Heart left ventricle (tissue), 16 donors: ENCODE measurements at places on chromosomes 1 and 21. TPM values are rescaled to one million over a fixed set of nuclear protein-coding genes. Genes with fewer than 3 reads are reported as not detected.

DNA sequence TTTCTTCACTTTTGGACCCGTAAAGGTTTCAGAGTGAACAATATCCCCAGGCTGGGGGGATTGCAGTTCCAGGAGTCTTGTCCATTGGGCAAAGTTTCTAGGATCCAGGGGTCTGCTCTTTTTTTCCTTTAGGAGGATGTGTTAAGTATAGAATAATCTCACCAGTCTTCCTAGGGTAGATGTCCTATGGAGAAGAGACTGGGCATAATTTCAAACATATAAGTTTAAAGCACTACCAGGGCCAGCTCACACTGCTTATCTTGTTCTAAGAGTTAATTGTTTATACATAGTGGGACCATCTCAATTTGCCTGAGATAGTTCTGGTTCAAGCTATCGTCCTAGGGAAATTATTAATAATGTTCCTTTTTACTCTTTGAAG, 1.2 kb downstream of the CHI3L2 start:
- DNase-seq = no peak

GRCh38 chr1:227508431-227508830, 54.9 kb upstream of the ZNF678 start:
- no peak for DNase-seq

DNA sequence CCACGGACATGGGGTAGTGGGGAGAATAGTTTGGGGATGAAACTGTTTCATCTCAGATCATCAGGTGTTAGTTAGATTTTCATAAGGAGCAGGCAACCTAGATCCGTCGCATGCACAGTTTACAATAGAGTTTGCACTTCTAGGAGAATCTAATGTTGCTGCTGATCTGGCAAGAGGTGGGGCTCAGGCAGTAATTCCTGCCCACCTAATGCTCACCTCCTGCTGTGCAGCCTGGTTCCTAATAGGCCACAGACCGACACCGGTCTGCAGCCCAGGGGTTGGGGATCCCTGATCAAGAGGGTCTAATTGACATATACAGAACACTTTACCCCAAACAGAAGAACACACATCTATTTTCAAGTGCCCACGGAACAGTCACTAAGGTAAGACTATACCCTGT, 275.1 kb downstream of the PTPRU start:
- DNase-seq = no peak

DNA sequence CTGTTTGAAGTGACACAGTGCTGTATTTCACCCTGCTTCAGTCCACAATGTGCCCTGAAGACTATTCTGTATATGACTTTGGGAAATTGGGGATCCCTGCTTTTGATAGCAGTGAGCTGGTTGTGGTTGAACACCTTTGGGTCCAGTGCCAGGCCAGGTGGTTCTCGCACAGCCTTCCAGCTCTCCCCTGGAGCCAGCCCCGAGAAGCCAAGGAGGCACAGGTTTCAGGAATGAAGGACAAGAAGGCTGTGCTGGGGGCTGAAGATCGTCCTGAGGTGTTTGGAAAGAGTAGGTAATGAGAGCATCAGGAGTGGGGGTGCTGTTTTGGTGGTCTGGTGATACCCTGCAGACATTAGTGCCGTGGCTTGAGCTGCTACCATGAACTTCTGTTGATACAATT, 131.4 kb upstream of the COL6A1 start:
- DNase-seq = no peak

IL19 gene
- not detected for total RNA-seq

AMY1B gene
- not detected for total RNA-seq

BCAR3 gene
- 12.9 TPM for total RNA-seq

LCE1F gene
- not detected for total RNA-seq
